ENCODE measurements at places on chromosomes 7 and 10.

- no peak for DNase-seq
Measured at GRCh38 chr7:122987463-122987862, 8.0 kb downstream of the TAS2R16 start.

DNA sequence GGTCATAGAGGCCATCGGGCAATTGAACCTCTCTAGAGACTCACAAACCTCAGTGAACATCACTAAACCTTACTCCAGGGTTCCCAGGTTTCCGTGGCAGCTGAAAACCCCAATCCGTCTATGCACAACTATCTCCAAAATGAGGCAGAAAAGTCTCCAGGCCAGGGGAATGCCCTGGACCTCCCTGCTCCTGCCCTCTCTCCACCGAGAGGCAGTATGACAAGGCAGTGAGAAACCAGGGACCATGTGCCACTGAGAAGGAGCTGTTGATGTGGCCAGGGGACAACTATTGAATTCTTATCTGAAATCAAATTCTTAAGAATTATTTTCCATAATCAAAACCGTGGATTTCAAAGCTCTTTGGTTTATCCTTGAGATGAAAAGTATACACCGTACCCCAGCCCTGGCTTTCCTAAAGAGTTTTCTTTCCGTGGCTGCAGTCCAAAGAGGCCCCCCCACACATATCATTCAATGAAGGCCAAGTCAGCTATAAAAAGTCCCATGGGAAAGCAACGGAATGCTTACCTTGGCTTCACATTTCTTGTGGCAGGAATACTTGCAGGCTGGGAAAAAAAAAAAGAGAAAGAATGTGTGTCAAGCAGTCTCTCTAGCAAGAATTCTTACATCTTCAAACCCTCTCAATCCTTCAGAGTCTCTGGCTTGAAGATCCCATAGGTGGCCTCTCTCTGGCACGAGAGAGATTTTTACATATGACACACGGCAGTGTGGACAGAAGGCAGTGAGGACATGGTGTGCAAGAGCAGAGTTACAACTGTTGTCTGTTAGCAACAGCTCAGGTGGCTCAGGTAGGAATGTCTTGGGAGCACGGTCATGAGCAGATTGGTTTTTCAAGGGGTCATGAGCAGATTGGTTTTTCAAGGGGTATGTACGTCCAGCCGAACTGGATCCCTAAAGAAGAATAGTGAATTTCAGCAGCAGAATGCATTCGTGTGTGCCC lies 75.2 kb downstream of the TNS3 start:
- DNase-seq, result no peak

DNA sequence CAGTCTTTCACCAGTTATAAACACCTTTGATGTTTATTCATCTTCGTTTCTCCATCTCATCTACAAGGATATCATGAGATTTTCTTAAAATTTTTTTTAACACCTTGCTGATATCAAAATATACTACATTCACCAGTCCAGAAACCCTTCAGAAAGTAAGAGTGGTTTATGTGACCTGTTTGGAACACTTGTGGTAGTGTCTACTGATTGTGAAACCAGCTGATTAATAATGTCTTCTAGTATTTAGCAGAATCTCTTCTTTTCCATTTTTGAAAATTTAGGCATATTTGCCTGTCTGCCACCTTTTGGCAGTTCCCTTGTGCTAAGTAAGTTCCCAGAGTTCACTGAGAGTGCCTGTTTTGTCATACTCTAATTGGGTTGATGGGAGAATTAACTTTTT lies 18.5 kb downstream of the DLD start:
- no peak for DNase-seq

- DNase-seq, result no peak
Measured at GRCh38 chr10:35579116-35579515, 26.0 kb upstream of the GJD4 start.

- DNase-seq, result no peak
Measured at GRCh38 chr7:106260136-106260561, 24.6 kb downstream of the NAMPT start.

DNA sequence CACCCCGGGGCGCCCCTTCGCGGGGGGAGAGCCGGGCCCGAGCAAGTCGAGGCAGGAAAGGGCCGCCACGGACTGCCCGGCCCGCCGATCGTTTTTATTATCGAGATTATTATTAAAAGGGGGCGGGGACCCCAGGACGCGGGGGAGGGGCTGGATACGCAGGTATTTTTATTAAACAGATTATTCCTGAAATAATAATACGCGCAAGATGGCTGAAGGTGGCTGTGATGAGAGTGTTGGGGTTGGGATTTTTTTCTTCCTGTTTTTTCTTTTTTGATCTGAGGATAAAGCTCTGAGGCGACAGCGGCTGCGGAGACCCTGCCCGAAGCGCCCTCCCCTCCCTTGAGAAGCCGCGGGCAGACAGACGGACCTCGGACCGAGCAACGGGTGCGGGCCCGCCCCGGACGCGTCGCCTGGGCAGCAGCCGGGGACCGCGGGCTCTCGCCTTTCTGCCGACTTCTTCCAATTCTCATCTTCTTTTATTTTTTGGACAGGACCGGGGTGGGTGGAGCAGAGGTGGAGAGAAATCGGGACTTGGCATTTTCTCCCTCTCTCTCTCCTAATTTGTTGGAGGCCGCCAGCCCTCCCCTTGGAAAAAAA lies 1.4 kb upstream of the TRIM8 start:
- DNase-seq, result no peak

DNA sequence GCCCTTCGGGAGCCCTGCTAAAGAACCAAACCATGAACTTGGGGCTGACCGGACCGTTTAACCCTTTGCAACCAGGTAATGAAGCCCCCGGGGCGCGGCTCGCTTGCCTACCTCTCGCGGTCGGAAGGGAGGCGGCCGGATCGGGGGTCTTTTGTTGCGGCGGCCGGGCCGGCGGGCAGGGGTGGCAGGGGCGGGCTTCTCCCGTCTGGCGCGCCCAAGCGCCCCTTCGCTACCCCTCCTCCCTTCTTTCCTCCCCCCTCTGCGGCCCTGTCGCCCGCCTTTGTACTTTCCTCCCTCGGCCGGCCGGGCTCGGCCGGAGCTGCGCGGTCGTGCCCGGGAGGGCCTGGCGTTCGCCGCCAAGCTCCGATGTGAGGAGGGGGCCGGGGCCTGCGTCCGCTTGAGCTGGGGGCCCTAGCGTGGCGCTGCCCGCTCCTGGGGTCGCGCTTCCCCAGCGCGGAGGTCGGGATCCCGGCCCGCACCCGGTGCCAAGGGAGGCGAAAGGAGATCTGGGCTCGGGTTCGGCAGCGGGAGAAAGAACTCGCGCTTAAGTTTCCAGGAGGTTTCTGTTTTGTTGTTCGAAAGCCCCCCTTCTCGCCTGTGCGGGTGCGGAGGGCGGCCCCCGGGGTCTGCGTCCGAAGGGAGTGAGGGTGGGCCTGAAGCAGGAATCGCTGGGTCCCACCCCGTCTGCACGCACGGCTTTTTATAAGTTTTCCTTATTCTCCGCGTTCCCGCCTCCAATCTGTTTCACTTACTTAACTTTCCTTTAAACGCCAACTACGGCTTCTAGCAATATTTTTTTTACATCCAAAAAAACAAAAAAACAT lies 436.8 kb upstream of the GALNT17 start:
- DNase-seq, result no peak

GRCh38 chr7:17940951-17941431 lies 697 bp upstream of the SNX13 start:
- no peak for DNase-seq
